ENCODE measurements at places on chromosomes 6 and 20.

- DNase-seq = peak; percentile 28
Measured at GRCh38 chr6:33126101-33126714, 50.4 kb downstream of the HLA-DPB1 start.

GRCh38 chr20:62531046-62531838, 55.4 kb upstream of the GATA5 start:
- DNase-seq = no peak

DNA sequence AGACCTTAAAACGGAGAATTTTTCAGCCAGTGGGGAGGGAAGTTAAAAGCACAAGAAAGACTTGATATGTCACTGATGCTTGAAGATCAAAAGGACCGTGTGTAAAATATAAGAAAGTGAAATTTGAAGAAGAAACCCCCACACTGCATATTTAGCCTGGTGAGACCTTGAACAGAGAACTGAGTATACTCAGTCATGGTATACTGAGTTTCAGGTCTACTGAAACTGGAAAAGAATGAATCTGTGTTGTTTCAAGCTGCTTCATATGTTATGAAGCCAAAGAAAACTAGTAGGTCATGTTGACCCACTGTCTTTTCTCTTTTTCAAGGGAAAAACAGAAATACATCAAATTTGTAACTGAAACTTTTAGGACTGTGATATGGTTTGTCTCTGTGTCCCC, 443.8 kb upstream of the GJE1 start:
- no peak for DNase-seq

- no peak for DNase-seq
Measured at GRCh38 chr6:53703047-53703446, 37.5 kb upstream of the KLHL31 start.

DNA sequence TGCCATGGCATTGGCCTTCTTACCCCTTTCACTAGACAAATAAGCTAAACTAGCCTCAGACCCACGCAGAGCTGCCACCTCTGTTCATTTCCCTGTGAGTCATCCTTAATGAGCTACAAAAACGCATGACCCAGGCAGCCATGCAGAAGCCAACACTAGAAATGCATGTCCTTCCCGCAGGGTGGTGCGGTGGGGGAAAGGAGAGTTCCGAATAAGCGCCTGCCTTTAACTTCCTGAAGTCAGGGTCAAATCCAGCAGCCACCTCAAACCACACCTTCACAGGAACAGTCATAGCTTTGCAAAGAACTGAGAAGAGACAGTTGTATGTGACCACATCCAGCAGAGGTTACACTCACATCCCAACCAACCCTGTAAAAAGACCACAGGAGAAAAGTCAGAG, 40.4 kb downstream of the IRF4 start:
- DNase-seq = no peak

DNA sequence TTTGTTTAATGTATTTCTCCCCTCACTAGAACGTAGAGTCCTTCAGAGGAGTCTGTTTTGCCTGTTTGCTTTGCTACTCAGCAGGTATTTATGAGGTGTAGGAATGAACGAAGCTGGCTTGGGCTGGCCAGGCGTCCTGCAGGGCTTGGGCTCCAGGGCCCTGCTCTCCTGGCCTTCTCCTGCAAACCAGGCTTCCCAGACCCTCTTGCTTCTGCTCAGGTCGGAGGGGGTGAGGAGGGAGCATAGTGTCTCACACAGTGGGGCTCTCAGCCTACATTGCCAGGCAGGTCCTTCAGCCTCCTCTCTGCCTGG, 24.6 kb upstream of the MLN start:
- DNase-seq = no peak

DNA sequence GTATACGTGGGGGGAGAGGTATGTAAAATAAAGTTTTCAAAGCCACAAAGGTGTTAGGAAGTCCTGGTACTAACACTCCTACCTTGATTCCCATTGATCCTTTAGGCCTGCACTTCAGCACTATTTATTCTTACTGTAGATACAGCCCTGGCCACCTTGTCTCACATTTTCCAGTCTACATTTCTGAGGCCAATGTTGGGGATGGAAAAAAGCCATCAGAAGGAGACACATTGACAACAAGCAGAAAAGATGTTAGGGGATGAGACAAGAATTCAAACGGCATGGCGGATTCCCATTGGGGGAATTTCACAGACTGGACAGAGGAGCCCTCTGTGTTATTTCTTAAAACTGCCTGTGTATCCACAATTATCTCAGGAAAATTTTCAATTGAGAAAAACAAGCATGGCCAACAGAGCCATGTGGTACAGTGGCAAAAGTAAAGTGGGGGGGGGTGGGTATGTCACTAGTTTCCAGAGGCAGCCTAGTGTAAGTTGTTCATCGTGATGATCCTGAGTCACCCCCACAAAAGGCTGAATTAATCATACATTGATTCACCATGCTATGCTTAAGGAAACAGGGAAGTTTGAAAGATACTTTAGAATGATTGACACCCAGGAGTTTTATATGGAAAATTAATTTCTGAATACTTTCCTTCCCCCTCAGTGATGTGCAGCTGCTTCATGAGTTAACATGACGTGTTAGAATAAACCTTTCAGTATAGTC, 40.5 kb downstream of the RREB1 start:
- no peak for DNase-seq

GRCh38 chr6:69985180-69985579, 118.8 kb downstream of the COL19A1 start:
- no peak for DNase-seq

DNA sequence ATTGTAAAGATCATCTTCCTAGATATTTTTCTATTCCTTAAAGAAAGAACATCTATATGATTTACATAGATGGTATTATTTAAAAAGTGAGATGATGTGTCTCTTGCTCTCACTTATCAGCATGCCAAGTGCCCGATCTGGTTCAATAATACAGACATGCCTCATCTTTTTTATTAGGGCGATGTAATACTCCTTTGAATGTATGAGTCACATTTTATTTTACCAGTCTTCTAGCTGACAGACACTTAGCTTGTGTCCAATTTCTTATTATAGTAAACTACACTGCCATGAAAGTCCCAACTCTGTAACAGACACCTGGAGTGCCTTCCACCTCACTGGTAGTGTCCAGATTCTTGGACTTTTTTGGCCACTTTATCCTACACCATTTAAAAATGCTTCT, 586.6 kb upstream of the BTBD3 start:
- no peak for DNase-seq

DNA sequence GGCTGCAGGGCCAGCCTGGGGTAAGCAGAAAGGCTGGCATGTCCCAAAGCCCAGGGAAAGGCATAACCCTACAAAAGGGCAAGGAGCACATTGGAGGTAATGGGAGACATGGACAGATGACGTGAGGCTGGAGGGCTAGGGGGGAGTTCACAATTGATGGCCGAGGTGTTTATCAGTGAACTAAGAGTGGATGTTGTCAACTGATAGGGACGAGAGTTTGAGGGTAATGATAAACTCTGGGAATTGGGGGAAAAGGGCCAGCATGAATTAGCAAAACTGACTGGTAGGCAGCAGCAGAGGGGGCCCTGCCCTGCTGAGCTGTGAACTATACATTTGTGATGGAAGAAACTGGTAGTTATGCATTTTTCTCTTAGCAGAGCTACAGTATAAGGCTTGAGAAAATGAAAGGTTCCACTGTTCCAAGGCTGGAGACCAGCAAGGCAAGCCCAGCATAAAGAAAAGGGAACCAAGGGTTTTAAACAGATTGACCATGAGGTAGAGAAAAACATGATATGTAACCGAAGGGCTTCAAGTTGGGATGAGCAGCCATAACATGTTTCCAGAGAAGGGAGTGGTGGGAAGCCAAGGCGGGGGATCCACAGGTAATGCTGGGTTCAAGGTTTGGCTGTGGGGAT, 98.1 kb upstream of the MLN start:
- DNase-seq = no peak

DNA sequence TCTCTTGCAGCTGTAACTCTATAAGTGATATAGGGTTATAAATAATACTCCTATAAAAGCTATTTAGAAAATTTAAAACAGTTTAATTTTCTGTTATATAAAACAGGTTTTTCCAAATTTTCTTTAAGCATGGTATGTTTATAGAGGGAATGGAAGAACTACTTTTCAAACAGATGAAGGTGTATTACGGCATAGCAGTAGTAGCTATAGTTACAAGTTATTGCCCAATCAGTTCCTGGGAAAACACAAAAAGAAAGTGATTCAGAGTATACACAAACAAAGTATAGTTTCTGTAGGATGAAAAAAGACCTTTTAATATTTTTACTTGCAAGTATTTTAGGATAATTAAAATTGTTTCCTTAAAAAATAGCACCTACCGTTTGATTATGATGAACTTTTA, 9.8 kb downstream of the SLC17A5 start:
- no peak for DNase-seq

DNA sequence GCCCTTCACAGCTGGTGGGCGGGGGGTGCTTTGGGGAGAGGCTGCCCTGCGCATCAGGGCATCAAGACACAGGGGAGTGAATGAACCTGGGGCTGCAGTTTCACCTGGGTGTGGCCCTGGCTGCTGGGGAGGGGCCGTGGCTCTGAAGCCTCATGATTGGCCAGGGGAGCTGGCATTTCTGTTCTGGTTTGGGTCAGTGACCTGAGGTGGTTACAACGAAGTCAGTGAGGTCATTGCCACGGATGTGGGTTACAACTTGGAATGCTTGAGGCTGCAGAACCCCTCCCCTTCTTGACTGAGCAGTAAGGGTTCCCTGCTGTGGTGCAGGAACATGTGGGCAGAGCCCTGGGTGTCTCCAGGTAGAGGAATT, 3.0 kb downstream of the TCEA2 start:
- DNase-seq = peak; percentile 40
